GM04503 (cell line): ENCODE measurements at places on chromosomes 2 and 18.
A peak's percentile ranks its signal among the peaks of the same experiment; 100 is the strongest.

DNA sequence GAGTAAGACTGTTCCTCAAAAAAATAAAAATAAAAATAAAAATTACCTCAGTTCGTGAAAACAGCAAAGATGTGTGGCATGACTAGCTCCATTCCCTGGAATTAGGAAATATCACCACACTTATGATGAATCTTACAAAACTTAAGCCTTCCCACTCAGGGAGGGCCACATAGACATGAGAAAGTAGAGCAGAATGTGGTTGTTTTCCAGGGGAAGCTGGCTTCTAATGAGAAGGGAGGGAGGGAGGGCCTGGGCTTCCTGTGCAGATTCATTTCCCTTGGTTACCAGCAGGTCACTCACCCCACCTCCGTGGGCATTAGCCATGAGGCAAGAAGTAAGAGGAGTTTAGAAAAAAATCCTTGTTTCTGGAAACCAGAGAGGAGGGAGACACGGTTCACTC is 95.9 kb upstream of the RMDN2 start:
- peak; percentile 99 for DNase-seq

DNA sequence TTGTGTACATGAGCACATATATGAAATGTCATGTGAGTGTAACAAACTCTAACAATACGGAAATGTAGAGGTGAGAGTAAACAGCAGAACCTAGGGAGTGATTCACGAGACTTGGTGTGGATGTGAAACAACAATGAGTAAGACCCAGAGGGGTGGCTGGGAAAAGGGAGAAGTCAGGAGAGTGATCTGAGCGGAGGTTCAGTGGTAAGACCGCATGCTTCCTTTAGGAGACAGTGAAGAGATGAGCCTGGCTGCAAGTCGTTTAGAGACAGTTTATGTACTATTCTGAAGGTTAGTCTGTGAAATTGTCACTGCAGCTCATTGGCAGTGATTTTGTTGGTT is 150.6 kb downstream of the PRPF40A start:
- no peak for DNase-seq

GRCh38 chr2:27888790-27889189 is 1.4 kb downstream of the RBKS start:
- DNase-seq = peak; percentile 71

DNA sequence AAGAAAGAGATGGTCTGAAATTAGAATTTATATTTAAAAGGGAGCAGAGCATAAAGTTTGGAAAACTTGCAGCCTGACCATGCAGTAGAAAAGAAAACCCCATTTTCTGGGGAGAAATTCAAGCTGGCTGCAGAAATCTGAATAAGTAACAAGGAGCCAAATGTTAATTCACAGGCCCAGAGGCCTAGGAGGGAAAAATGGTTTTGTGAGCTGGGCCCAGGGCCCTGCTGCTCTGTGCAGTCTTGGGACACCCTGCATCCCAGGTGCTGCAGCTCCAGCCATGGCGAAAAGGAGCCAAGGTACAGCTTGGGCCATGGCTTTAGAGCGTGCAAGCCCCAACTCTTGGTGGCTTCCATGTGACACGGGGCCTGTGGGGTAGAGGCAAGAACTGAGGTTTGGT is 41.3 kb downstream of the CFAP36 start:
- DNase-seq = no peak

DNA sequence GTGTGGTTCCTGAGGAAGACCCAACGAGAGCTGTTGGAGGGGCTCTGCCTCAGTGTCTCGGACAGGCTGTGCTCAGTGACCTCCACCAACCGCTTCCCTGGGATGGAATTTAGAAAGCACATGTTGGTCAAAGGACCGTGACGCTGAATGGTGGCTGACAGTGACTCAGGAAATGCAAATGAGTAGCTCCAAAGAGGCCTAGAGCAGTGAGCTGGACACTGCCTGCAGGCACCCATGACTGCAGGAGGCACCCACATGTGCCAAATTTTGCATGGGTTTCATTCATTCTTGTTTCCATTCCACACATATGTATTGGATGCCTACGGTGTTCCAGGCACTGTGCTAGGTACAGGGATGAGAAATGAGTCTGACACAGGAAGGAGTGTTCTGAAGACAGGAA is 46.4 kb downstream of the ACKR3 start:
- DNase-seq = no peak

GRCh38 chr2:157620956-157621355 is 7.7 kb downstream of the ACVR1C start:
- DNase-seq = no peak

DNA sequence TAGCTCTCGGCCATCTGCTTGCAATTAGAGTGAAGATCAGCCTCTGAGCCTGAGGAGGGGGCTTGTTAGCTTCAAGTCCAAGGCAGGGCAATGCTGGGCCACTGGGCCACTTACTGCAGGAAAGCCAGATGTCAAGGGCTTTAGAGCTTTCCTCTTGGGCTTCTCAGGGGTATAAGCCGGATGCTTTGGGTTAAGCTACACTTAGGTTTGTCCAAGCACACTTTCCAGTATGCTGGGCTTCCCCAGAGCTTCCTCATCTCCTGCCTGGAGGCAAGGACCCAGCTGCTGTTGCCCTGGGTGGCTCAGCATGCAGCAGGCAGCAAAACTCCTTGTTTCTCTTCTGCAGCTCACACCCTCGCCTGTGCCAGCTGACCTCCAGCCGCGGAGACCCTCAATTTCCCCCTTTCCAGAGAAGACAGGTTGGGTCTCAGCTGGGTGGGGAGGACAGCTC is 29.0 kb upstream of the ATOH8 start:
- no peak for DNase-seq

DNA sequence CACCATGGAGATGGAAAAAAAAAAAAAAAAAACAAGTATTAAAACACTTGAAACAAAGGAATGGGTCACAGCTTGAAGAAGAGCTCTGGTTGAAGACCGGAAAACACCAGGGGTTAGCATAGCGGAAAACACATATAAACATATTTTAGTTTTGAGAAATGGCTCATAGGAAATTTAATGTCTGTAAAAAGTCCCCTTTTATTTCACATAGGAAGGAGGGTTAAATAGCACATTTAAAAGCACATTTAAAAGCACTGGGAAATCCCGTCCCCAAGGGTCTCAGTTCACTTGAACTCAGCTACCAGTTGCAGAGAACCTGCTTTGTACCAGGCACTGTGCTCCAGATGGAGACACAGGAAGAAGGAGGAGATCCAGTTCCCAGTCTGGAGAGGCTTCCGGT is 65.5 kb downstream of the KCNE4 start:
- no peak for DNase-seq

GRCh38 chr2:217915706-217916105 is 87.1 kb downstream of the TNS1 start:
- no peak for DNase-seq

- peak; percentile 0 for DNase-seq
Observed at GRCh38 chr2:176242276-176242675, 27.0 kb upstream of the MTX2 start.

DNA sequence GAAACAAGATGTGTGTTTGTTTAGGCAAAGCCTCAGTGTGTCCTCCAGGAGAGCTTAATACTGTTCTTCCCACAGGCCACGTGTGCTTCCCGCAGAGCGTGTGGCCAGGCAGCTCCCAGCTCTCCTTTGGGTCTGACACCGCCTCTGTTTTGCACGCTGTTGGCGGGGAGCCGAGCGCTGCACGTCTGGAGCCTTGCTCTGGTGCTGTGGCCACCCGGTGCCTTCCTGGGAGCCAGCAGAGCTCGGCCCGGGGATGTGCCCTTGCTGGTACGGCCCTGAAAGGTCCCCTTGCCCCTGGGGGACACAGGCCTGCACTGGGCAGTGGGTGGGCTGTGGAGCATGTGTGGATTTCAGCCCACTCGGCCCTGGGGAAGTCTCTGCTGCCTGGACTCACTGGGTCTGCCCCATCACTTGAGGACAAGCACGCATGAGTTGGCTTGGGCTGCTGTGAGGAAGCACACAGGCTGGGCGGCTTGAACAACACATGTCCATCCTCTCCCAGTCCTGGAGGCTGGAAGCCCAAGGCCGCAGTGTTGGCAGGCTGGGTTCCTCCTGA is 160.7 kb upstream of the HDAC4 start:
- peak; percentile 42 for DNase-seq

- DNase-seq = no peak
Observed at GRCh38 chr2:197986977-197987376, 182.6 kb downstream of the PLCL1 start.

- DNase-seq = no peak
Observed at GRCh38 chr2:119231975-119232665, 8.5 kb downstream of the STEAP3 start.

DNA sequence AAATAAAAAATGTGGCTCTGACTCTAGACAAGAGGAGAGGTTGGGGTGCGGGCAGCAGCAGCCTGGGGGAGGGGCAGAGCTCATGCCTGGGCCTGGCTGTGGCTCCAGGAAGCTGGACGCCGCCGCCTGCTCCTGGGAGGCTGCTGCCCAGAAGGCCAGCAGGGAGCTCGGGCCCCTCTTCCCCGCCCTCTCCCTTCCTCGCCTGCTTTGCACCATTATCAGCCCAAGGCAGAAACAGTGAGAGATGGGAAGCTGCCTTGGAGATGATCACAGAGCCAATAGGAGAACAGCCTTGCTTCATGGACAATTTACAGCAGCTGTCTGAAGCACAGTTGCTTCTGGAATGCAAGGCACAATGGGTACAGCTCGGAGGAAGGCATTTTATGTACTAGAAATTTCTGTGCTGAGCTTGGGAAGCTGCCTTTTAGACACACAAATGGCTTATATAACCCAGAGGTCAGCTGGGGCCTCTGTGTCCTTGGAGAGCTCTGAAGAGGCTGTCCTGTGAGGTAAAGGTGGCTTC is 55.3 kb upstream of the AFF3 start:
- DNase-seq = peak; percentile 82

- DNase-seq = no peak
Observed at GRCh38 chr2:134362740-134363139, 108.9 kb downstream of the MGAT5 start.

- DNase-seq = no peak
Observed at GRCh38 chr2:110998311-110998710, 122.4 kb upstream of the BCL2L11 start.

GRCh38 chr2:73593680-73594079 is 48.5 kb downstream of the NAT8 start:
- DNase-seq = no peak

DNA sequence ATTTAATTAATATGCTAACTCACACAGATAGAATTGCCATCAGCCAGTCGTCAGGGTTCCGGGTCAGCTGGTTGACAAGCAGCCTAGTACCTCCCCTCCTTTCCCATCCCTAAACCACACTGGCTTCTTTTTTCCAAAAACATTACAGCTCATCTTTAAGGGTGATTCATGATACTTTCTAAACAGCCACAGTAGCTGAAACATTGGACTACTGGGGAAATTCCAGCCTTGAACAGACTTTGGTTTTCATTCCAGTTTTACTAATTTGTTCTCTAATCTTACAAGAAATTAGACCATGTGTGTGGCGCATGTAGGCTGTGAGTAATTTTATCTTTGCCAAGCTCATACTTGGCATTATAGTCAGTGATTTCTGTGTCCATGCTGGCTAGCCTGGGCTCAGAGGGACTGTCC is 110.8 kb downstream of the FMNL2 start:
- DNase-seq = peak; percentile 82

DNA sequence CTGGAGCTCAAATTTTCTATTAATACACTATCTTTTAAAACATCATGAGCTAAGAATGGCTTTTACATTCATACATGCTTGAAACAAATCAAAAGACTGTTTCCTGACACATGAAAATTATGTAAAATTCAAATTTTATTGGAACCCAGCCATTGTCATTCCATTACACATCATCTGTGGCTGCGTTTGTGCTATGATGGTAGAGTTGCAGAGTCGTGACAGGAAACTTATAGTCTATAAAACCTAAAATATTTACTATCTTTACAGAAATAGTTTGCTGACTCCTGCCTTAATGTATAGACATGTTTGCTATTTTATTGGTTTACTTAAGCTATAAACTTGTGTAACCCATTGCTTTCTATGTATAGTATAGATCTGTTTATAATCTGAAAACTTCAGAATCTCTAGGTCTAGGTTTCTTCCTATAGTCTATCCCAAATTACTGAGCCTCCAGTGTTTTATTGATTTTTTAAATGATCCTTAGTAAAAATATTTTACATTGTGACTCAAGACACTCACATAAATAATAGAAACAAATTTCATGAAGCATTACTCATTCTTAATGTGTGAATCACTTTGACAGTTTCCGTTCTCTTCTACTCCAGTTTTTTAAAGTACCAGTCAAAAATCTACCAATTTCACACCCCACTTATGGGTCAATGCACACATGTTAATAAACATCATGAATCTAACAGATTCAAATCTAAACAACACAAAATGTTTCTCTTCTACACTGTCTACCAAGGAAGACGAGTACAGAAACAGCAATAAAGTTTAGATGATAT is 26.4 kb upstream of the MRPL19 start:
- no peak for DNase-seq

GRCh38 chr18:22168360-22168921 is 948 bp upstream of the GATA6 start:
- DNase-seq = no peak

DNA sequence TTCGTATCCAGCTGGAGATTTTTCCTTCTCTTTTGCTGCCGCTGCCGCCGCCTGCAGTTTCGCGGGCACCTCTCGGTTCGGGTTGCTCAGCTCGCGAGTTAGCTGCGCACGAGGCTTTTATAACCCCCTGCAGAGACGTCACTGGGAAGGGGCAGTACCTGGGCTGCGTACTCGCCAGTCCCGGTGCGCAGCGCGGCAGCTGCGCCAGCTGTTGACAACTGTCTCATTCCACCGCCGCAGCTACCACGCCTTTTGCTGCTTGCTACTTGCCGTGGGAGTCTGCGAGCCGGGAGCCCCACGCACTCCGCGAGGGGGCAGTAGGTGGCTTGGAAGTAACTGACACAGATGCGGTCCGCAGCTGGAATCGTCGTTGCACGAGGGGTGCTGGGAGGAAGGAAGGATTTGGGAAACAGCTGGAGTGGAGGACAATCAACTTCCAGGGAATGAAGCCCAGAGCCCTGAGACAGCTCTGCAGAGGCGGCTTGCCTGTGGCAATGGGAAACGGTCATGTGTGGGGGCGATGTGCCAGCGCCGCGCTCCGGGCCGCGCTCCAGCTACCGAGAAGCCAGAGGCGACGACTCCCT is at the start of gene TACR1:
TACR1 (minus strand) TSS at position 93 of the 584 bp plus-strand sequence. CDS start 586 bp downstream, outside the sequence.
- DNase-seq = peak; percentile 24

DNA sequence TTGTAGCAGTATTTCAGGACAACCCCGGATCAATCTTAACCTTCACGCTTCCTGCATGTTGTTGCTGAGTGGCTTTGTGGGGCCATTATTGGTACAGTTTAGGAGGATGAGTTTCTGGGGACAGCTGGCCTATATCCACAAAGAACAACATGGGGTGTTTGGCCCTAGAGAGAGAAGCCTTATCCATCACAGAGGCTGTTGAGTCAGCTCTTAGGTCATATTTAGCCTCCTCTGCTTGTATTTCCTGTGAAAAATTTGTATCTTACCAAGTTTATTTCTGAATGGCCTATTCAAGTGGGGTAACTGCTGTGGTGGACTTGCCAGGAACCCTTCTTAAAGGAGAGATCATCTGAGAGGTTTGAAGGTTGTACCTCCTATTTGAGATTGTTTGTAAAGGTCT is 77.6 kb downstream of the MAP4K4 start:
- no peak for DNase-seq

DNA sequence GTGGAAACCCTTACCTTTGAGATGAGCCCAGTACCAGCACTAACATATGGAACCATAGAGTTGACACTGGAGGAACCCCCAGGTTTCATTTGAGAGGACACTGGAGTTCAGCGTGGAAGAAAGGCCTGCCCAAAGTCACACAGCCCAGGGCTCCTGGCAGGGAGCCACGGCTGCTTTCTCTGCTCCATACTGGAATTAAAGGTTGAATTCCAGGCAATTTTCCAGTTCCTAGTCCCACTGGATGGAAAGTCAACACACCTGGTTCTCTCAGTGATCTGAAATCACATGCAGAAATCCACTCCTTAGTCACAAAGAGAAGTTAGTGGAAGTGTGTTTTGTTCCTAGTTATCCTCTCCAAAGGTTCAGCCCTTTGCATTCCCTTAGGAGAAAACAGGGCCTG is 336.1 kb upstream of the SKOR2 start:
- DNase-seq = no peak

- no peak for DNase-seq
Observed at GRCh38 chr2:130819226-130819607, 17.5 kb upstream of the ARHGEF4 start.
